ENCODE measurements at places on chromosomes 12 and 14.

- peak; percentile 69 for DNase-seq
These were observed 40.9 kb upstream of the VASH1 start for GRCh38 chr14:76720382-76720813.

- DNase-seq = no peak
These were observed 55.6 kb upstream of the ACTN1 start for GRCh38 chr14:69034612-69035262.

DNA sequence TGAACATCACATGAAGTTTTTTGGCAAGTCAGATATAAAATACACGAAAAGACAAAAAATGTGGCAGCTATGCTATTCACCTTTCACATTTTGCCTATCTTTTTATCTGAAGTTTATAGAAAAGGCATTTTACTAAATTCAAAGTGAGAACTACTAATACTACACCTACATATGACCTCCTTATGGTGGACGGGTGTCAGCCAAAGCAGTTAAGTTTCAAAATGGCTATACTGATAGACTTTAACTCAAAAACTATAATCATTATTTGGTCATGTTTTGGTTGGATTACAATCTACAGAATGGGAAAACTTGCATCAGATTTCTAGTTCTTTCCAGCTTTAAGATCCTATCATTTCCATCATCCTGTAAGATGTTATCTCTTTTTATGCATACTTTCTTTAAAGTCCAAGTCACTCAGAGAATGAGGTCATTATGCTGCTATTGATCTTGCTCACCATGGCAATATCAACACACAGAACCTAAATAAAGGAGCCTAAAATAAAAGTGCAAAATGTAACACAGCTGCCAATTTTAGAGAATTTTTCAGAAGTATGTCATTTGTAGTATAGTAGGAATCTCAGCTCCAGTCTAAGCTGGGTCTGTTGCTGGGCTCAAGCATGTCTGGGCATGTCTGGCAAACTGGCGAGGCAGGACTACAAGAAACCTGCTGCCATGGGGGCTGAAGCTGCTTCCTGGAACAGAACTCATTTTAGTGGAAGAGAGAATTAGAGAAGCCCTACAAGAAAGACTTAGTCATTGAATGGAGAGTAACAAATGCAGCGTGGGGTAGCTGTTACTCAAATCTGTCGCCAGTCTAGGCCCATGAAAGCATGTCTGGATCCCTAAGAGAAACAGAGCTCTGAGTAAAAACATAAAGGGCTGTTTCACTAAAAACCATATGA, 7.6 kb upstream of the AEBP2 start:
- no peak for DNase-seq

- DNase-seq = no peak
These were observed 2.3 kb upstream of the CD69 start for GRCh38 chr12:9763025-9763424.

GRCh38 chr12:55708695-55709233, 1.1 kb upstream of the ITGA7 start:
- no peak for DNase-seq
